HCT116 (cell line): ENCODE measurements at places on chromosomes 5 and 9.

GRCh38 chr5:122352331-122352730 lies 40.3 kb downstream of the SNCAIP start:
- no peak for DNase-seq

DNA sequence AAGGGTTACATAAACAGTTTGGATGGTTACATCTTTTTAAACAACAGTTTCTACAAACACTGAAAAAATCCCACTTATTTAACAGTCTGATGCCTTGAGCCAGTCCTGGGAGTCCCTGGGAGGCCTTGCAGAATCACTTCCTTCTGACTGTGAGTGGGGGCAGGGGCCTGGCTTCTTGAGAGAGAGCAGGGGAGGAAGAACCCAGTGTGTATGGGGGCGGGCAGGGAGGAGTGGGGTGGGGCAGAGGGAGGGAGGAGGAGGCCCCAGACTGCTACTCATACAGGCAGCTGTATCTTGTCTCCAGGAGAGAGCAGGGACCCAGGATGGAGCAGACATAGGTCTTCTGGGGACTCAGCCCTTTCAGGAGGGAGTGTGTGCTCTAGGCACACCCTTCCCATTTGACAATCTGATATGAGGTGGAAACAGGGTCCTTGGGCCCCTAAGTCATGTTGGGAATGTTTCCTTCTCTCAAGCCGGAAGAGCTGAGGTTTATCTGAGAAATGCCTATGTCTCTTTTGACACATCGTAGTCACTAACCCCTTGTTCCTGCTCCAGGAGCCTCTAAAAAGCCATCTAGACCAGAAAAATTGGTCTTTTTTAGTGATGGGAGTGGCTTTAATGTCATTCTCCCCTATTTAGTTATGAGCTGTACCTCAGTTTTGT lies 52.8 kb downstream of the IRF1 start:
- no peak for DNase-seq

GRCh38 chr5:142872795-142873194 lies 102.6 kb downstream of the ARHGAP26 start:
- peak; percentile 42 for DNase-seq

DNA sequence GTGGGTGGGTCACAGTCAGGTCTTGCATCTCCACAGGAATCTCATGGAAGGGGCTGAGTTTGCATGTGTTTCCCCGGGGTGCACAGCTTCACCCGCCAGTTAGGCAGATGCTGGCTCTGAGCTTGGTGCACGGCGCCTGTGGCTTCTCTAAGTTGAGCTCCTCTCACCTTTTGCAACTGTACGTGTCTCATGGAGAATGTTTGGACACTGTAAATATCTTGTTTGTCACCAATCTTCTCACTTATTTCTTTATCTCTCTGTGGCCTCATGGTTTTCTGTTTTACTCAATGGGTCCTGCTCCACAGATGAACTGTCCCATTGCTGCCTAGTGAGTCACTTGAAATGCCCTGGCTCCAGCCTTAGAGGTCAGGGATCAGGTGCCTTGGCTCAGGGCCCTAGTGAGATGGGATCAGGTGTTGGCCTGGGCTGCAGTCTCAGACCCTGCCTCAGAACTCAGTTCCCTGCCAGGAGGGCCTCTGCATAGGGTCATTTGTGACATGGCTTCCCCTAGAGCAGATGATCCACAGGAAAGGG lies 61.6 kb downstream of the WNK2 start:
- DNase-seq, result no peak

- no peak for DNase-seq
These were observed 271.8 kb downstream of the NNT start for GRCh38 chr5:43874772-43875171.

GRCh38 chr5:37090123-37090726 lies 159.0 kb downstream of the CPLANE1 start:
- DNase-seq, result no peak

DNA sequence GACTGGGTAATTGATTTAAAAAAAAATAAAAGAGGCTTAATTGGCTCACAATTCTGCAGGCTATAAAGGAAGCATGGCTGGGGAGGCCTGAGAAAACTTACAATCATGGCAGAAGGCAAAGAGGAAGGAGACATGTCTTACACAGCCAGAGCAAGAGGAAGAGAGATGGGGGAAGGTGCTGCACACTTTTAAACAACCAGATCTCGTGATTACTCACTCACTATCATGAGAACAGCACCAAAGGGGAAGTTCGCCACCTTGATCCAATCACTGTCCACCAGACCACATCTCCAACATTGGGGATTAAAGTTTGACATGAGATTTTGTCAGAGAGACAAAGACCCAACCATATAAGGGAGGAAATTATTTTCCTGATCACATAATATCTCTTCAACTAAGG lies 138.8 kb upstream of the NR4A3 start:
- no peak for DNase-seq

- DNase-seq, result no peak
These were observed 1.3 kb downstream of the ADRB2 start for GRCh38 chr5:148827723-148828122.

DNA sequence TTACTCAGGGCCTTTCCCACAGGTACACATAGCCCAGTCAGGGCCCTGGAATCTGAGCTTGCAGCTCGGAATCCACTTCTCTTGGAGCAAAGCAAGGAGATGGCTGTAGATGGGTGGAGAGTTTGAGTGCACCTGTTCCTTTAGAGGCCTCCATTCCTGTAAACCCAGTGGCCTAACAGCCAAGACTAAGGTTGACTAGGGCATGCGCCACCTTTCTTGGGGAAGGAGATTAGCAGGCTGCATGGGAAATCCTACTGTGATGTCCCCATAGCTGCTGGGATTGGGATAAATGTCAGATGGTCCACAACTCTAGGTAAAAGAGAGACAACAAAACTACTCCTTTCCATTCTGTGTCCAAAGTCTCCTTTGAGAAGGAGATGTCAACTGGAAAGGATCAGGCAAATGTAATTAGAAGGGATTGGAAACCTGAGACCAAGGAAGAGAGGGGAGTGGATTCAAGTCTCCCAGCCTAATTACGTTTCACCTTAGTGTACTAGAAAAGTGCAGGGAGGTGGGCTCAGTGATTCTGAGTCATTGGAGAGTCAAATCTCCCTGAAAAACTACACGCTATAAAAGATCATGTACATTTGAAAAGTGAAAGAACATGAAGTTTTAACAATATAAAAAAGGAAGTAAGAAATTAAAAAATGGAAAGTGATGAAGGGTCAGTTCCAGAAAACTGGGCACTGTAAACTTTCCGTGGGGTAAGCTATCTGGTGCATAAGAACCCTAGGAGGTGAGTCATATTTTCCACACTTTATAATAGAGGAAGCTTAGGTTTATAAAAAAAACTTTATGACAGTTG lies 104.2 kb downstream of the SEC61B start:
- DNase-seq, result no peak

DNA sequence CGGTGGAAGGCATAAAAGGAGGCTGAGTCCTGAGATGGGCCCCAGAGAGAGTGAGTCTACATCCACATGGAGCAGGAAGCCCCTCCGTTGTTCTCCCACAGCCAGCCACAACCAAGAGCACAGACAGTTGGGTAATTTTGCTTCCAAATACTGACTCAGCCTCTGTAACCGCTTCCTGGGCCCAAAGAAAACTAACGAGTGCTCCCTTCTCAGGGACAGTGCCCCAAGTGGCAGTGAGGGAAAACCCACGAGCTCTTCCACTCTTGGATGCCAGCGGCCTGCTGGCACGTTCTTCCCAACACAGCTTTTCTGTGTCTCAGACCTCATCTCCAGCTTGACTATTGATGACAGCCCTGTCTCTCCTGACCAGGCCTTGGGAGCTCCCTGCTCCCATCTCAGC lies 207.6 kb downstream of the FSTL4 start:
- DNase-seq, result no peak

GRCh38 chr9:129340427-129341170 lies 162.5 kb upstream of the IER5L start:
- DNase-seq, result no peak

- no peak for DNase-seq
These were observed 618.1 kb downstream of the SLCO4C1 start for GRCh38 chr5:101677961-101678360.

- DNase-seq, result no peak
These were observed 45.5 kb downstream of the GALNT12 start for GRCh38 chr9:98852961-98853360.

GRCh38 chr9:128093011-128093410 lies 25.0 kb downstream of the SLC25A25 start:
- no peak for DNase-seq

DNA sequence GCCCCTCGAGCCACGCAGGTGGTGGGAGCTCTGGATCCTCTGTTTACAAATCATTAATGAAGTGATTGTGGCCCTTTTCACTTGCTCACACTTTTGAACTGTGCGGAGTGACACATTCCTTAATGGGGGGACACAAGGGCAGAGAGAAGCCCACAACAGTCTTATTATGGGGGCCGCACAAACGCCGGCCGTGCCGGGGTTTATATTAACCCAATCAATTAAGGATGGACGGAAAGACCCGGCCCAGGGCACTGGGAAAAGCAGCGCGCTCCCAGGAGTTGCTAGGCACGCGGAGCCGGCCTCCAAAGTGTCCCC lies 634.8 kb downstream of the IRX1 start:
- no peak for DNase-seq

DNA sequence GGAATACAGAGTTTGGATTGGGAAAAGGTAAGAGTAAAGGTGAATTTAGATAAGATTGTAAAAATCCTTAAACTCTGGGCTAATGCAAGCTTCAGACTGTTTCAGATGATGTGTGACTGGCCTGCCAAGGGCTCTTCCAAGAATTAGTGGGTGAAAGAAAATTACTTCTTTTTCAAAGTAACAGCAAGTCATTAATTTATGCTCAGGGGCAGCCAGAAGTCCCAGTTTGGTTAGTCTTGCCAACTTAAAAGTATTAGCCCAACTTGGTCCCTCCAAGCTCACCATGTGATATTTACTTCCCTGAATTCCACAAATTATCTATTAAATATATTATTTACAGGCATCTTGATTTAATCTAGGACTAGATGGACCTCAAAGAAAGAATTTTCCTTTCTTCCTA lies 947.8 kb downstream of the NR2F1-AS1 start:
- DNase-seq, result no peak

DNA sequence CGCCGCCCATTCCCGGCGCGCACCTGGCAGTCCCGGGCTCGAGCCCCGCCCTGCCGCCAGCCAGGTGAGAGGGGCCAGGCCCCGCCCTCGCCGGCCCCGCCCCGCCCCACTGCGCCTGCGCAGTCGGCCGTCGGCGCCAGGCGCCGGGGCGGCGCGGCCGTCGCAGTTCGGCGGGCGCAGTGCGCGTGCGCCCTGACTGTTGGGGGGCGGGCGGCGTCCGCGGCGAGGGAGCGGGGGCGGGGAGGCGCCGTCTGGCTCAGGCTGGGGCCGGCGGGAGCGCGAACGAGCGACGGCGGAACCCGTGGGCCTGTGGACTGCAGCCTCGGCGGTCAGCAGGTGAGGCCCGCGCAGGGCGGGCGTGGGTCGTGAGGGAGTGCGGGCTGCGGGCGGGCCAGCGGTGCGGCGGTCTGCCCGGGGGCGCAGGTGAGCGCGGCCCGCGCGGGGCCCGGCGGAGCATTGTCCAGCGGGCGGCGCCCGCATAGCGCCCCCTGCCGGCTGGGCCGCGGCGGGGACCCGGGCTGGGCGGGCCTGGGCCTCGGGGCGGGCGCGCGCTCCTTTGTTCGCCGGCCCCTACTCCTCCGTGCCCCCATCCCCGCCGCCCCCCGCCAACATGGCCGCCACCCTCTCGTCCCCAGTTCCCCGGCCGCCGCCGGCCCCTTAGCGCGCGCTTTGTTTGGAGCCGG lies at the start of gene SPIN1:
Gene SPIN1 (plus strand): TSS at position 242 of the 683 bp plus-strand sequence. CDS start 38,096 bp downstream, outside the sequence.
- DNase-seq, result peak; percentile 35

DNA sequence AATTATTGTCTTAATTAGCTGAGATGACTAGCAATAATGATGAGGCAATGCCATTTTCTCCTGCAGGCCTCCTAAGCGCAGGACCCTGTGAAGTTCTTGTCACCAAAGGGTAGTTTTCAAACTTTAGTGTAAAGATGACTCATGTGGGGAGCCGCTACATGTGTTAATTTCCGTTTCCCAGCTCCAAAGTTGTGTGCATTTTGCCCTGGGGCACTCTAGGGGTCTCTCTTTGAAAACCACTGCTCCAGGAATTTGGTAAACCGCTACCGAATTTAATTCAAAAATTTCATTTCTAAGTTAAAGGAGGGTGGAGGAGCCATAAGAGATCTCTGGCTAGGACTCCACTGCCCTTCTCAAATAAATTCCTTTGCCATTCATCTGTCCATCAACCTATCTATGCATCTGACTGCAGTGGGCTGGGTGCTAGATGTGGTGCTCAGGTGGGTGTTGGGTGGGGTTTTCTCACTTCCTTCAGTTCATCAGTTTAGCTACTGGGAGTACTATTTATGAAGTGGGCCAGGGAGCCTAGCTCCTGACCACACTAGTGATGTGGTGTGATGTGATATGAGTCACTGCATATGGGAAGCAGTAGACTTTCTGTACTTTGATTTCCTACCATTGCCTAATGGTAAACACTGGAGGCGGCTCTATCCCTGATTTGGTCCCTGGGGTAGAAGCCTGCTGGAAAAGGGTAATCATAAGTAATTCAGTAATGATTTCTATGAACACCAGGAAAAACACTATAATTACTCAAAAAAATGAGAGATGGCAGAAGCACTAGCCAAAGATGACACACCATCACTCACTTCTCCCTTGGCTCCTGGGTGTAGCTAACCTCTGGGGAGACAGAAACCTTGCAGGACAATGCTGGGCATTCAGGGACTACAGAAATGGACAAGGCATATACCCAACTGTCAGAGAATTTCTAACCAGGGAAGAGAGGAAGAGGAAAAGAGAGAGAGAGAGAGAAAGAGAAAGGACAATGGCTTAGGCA lies 4.0 kb upstream of the ZSWIM6 start:
- no peak for DNase-seq

DNA sequence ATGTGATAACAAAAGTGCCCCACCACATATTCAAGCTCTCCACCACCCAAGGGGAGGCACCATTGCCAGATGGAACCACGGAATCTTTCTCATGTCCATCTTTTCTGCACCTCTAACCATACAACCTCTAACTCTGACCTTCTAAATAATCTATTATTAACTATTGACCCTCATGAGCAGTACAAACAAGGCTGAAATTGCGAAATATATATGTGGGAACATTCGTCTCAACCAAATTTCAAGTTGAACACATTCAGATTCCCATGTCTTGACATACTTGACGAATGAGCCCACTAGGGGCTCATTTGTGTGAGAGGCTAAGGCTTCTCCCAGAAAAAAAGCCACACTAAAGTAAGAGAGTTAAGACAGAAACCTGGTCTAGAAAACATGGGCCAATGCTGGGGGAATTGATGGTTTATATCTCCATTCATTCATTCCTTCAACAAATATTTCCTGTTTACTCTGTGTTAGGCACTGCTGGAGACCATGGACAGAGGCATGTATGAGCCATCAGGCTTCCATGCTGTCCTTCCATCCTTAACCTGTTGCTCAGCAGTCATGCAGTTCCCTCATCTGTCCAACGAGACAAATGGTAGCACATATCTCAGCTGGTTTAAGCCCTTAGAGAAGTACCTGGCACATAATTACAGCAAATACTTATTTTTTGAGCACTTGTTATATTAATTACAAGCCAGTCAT lies 130.4 kb downstream of the ESM1 start:
- DNase-seq, result no peak

DNA sequence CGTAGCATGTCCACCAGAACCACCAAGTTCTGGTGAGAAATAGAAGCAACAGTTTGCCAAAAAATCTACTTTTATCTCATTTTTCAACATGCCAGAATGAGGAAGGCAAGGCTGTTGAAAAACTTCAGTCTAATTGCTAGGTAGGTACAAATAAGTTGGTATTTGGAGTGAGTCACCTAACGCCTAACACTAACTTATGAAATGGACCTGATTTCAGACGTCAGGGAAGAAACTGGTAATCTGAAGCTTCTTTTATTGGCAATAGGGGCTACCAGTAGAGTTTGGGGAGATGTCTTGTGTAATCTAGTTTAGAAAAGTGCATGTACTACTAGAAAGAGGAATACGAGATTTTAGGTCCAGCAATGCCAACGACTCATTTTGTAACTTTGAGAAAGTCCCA lies 4.4 kb upstream of the PDE6A start:
- DNase-seq, result no peak
